A549 treated with CORT108297 at 1 μM for 4 hours (cell line): ENCODE measurements at places on chromosomes 12 and 14. TPM values are rescaled to one million over a fixed set of nuclear protein-coding genes. Genes with fewer than 3 reads are reported as not detected.

ESYT1 gene
- 61.9 to 73.2 TPM (median 68.2 TPM) in 5 replicates for total RNA-seq

WIF1 gene
- total RNA-seq = not detected in 5 replicates

OVCH1 gene
- not detected in 5 replicates for total RNA-seq

DPF3 gene
- total RNA-seq = 0.11 to 0.22 TPM (median 0.13 TPM) in 5 replicates

ARMH4 gene
- 0.55 to 0.84 TPM (median 0.69 TPM) in 5 replicates for total RNA-seq

CPM gene
- total RNA-seq = 4.7 to 8.0 TPM (median 6.1 TPM) in 5 replicates

FZD10 gene
- not detected in 5 replicates for total RNA-seq

POU6F1 gene
- total RNA-seq = 1.1 to 1.8 TPM (median 1.6 TPM) in 5 replicates

ARID2 gene
- total RNA-seq = 7.5 to 10.3 TPM (median 9.3 TPM) in 5 replicates

CLEC4C gene
- total RNA-seq = not detected in 5 replicates

LIN7A gene
- 0.25 to 0.51 TPM (median 0.33 TPM) in 5 replicates for total RNA-seq

CD163L1 gene
- 0.16 to 0.42 TPM (median 0.23 TPM) in 5 replicates for total RNA-seq

CISTR gene
- total RNA-seq = not detected in 5 replicates

NKX2-1 gene
- 0.03 TPM in 1 of 5 replicates, not detected in the others for total RNA-seq

ENDOU gene
- total RNA-seq = not detected in 5 replicates

MORN3 gene
- total RNA-seq = 0.12 to 0.51 TPM (median 0.23 TPM) in 5 replicates

AQP6 gene
- not detected in 5 replicates for total RNA-seq

AKAP3 gene
- total RNA-seq = 0.07 to 0.36 TPM (median 0.18 TPM) in 5 replicates

RPGRIP1 gene
- 0.13 to 0.24 TPM (median 0.19 TPM) in 5 replicates for total RNA-seq

LPAR5 gene
- 0.45 to 0.81 TPM (median 0.70 TPM) in 5 replicates for total RNA-seq

KCNH5 gene
- total RNA-seq = not detected in 5 replicates

APPL2 gene
- total RNA-seq = 15.1 to 25.4 TPM (median 19.9 TPM) in 5 replicates

RFX4 gene
- not detected in 5 replicates for total RNA-seq

STXBP6 gene
- 1.4 to 2.2 TPM (median 1.9 TPM) in 5 replicates for total RNA-seq

PMCH gene
- total RNA-seq = not detected in 5 replicates

EPYC gene
- total RNA-seq = not detected in 5 replicates

HPD gene
- total RNA-seq = 0.72 to 1.8 TPM (median 1.6 TPM) in 5 replicates

BDKRB1 gene
- total RNA-seq = 0.81 to 1.1 TPM (median 0.86 TPM) in 5 replicates

CABP1 gene
- total RNA-seq = 0.08 to 0.28 TPM (median 0.25 TPM) in 5 replicates

CHGA gene
- total RNA-seq = 1.0 to 1.7 TPM (median 1.4 TPM) in 5 replicates
